COR-L47 (cell line): ENCODE measurements at places on chromosomes 6 and 20.

DNA sequence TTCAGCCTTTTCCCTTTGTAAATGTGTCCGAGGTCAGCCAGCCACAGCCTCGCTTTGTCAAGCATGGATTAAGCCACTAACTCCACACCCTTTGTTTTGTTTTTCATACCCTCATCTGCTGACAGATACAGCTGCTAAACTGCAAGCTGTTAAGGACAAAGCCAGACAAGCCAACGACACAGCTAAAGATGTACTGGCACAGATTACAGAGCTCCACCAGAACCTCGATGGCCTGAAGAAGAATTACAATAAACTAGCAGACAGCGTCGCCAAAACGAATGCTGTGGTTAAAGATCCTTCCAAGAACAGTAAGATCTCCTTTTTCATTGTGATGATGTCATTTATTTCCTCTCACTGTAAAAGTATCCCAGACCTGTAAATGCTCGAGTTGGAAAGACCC is 269.3 kb downstream of the ARHGAP18 start:
- DNase-seq: no peak

DNA sequence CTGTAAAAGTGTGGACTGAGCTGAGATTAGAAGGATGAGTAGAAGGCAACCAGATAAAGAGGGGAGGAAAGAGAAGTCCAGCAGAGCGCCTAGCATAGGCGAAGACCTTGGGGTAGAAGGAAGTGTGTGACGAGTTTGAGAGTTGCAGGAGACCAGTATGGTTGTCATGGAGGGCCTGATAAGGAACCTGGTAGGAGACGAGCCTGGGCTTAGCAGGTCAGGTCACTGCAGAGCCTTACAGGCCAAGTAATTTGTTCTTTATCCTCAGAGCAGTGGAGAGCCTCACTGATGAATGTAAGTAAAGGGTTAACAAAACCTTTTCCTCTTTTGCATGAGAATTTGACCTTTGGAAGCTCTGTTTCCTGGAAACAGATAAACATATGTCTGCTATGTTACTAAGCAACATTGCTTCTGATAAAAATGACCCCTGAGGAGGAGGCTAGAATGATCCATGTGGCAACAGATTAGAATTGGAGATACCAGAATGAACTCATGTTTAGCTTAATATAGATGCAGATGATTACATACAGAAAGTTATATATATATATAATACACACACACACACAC is 2.9 kb upstream of the TMEM74B start:
- DNase-seq: no peak

- DNase-seq: no peak
These were observed 26.9 kb downstream of the DDX43 start for GRCh38 chr6:73421534-73421933.

DNA sequence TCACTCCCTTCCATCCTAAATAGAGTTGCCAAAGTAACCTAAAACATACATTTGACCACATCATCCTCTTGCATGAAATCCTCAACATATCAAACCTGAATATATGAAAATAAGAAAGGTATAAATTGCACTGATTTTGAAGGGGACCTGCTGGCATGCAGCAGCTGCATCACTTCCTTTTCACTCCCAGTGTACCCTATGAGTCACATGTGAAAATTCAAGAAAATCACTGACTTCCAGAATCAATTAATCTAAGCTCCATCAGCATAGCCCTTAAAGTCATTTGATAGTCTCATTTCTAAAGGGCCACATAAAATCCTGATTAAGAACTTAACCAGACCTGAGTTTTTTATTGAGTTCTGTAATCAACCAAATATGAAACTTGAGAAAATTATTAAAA is 24.3 kb downstream of the SNX14 start:
- no peak for DNase-seq

DNA sequence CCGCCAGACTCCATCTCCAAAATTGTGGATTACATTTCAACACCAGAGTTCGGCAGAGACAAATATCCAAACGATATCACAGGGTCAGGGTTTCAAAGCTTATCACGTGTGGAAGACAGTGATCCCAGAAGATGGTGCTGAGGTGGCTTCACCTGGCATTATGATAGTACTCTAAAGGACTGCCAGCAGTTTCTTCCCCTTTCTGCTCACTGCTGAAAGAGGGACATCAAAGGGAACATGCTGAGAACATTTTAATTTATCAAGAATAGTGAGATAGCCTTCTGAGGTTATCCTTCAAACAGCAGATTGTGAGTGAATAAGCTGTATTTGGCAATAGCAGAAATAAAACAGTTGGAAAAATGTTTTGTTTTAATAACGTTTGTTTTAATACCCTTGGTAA is 79.7 kb downstream of the FIG4 start:
- no peak for DNase-seq

- DNase-seq: no peak
These were observed 47.8 kb upstream of the IMPG1 start for GRCh38 chr6:76120302-76120701.

- DNase-seq: no peak
These were observed 74.1 kb upstream of the TOX2 start for GRCh38 chr20:43840382-43841070.
